ENCODE measurements at places on chromosomes 16 and 17.
A peak's percentile ranks its signal among the peaks of the same experiment; 100 is the strongest.

DNA sequence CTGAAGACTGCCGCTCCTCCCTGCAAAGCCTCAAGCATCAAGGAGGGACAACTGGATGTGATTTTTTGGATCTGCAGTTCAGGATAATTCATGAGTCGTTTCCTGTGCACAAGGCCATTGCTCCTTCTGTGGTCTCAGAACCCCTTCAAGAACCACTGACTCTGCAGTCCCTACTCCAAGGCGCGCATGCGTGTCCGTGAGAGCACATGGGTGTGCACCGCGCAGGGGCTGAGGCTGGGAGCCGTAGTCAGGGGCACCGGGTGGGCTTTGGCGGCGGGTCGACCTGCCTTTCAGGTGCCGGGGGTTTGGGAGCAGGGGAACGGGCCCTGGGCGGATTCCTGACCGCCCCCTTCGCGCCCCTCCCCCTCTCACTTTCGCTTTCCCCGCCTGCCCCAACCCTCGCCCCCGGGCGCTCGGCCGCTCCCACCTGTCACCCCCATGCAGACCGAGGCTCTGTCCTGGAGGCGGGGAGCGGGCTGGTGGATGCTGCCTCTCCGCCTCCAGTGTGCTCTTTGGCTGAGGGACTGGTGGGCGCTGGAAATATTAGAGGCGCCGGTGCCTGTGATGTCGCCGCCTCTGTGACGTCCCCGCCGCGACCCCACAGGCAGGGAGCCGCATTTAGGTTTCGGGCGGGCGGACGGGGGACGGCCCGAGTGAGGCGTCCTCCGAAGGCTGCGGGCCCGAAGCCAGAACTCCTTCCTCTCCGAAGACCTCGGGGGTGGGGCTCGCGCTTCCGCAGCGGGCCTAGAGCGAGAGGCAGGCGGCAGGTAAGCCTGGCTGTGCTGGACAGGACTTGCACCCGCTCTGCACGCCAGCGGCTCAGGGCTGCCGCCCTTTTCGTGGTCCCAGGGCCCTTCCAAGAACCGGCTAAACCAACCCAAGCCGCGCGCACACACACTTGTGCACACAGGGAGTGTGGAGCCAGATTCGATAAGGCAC lies at the start of gene SPATA32:
Gene SPATA32 (minus strand): TSS at position 518 of the 939 bp plus-strand sequence. CDS start 78 bp downstream, at position 440.
- no peak for DNase-seq

DNA sequence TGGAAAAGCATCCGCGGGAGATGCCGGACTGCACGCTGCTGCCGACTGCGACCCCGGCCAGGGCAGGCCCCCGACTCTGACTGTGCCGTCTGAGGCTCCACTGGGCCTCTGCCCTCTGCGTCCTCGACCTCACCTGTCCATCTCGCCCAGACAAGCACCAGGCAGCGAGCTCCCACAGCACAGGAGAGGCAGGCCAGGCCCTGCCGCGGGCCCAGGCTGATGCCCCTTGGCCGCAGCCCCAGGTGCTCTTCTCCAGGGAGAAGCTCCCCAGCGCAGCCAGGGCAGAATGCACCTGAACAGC lies 98.1 kb upstream of the DNAH17 start:
- no peak for DNase-seq

DNA sequence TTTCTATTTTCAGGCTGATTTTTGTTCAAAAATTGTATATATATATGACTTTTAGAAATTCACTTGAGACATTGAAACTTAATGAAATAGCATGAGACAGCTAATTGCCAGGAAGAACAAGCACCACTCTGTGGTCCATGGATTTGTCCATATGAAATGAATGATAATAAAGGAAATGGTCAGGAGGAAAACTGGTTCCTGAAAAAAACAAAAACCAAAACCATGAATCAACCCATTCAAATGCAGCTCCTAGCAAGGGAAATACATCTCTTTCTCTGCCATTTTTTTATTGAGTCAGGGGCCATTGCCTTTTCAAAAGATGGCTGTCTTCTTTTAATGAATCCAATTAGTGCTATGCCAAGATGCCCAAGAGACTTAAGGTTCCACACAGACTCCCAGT lies 230.7 kb downstream of the SLC39A11 start:
- no peak for DNase-seq

GRCh38 chr17:30458371-30458770 lies 18.8 kb upstream of the GOSR1 start:
- DNase-seq, result no peak

DNA sequence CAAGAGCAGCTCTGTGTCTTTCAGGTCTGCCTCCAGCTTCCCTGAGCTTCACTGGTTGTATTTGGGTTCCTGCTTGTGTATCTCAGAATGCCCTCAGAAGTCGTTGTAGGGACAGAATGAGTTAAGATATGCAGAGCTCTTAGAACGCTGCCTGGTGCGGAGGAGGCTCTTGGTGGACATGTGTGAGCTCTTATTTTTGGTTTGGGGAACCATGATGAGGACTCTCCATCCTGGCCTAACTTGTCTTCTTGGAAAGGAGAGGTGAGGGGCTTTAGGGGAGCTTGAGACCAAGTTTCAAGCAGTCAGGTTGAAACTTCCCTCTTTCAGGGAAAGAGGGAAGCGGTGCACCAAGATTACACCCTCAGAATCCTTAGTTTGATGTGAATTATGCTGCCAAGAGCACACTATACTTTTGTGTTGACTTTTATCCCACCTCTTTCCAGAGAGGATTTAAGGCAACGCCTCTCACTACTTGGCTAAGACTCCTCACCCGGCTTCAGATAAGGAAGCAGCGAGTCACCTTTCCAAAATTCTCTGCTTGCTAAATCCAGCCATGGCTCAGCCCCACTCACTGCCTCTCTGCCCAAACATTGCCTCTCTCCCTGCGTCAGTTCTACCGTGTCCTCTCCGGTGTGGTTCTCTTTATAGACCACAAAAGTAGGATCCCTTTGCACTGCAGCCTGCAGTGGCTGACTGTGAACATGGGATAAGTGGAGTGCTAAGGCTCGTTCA lies 12.7 kb downstream of the CDK5RAP3 start:
- no peak for DNase-seq

DNA sequence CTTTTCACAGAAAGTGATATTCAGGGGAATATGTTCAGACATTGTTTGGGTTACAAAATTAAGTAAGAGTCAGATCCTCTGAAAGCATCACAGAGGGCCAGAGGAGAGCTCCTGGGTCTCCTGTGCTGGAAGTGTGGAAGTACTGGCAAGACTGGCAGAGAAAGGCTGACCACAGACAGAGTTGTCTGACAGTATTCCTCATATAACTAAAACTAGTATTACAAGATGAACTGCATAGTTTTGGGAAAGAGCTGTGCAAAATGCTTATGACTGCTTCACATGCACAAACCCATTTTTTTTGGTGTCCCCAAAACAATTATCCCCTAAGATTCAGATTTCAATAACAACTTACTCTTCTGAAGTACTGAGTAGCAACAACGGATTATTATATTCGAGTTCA lies 35.2 kb downstream of the N4BP1 start:
- DNase-seq, result no peak

DNA sequence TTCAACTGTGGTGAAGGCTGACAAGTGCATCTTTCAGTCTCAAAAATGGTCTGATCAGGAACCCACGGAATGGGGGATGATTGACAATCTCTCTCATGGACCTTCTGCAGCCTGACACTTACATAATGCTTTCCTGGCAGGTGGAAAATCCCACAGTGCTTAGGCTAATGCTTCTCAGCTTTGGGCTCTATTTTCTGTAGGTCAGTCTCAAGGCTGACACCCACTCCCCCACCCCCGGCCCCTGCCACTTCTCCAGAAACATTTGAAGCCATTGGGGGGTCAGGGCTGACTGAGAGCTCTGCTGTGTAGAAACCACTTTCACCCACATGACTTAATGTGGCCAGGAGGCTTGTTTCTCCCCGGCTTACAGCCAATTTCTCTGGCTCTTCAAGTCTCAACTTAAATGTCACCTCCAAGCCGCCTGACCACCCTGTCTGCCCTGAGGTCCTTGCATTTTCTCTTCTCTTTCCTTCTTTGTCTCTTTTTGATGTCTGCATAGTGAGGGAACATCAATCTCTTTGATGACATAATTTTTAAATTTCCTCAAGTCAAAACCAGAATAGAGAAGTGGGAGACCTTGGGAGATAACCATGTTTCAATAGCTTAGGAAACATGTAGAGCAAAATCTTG lies 16.7 kb upstream of the IRF8 start:
- DNase-seq, result no peak

DNA sequence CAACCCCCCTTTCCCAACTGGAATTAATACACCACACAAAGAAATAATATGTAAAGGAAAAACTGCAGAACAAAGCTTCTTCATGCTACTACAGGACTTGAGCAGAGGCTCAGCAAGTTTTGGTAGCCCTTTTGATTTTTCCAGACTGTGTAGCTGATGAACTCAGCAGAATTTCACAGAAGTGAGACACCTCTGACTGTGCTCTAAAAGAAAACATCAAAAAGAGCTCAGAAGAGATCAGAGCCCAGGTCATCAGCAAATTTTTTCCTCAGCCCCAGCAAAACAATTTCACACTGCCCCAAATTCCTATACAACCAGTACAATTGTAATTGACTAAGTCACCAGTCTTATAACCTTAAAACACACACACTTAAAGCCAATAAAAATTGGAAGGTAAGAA lies 38.0 kb downstream of the TTC19 start:
- DNase-seq, result no peak

DNA sequence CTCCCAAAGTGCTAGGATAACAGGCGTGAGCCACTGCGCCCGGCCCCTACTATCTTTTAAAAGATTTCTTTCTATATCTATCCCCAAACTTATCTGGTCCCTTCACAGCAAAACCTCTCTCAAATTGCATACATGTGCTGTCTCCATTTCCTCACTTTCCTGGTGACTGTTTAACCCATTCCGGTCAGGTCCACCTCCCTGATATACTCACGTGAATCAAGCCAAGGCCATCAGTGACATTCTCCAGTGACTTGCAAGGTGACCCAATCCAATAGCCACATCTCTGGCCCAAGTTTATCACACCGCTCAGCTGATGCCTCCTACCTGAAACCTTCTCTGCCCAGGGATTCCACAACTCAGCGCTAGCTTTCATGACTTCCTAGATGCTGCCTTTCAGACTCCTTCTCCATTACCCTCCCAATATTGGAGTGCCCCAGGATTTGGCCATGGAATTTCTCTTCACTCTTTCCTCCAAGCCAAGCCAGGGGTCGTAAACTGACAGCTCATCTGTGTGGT lies 1.4 kb upstream of the CTCF start:
- no peak for DNase-seq

DNA sequence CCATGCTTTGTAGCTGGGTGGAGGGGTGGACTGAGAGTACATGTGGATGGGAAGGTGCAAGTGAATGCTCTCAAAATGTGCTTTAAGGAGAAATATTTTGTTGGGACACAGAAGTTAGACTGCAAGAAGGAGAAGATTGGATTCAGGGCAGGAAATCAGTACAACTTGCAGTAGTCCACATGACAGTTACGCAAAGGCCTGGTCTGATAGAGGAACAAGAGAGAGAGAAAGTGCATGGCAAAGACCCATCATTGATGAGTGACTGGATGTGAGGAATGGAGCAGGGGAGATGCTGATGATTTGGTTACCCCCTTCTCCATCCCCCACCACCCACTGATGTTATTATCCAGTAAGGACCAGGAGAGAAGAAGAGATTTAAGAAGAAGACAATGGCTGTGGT lies 472.8 kb downstream of the MAF start:
- no peak for DNase-seq

GRCh38 chr17:16491131-16491702 lies 776 bp downstream of the LRRC75A start:
- DNase-seq, result no peak

DNA sequence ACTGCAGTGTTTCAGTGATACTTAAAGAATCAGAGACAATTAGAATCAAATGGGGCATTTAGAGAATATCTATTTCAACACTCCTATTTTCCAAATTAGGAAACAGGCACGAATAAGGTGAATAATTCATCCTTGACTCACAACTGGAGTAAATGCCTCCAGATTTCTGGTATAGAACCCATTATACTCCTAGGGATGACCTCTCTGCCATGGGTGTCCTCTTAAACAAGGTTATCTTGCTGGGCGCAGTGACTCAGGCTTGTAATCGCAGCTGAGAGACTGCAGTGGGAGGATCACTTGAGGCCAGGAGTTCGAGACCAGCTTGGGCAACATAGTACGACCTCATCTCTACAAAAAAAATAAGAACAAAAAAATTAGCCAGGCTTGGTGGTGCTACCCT lies 139.8 kb upstream of the ELAC2 start:
- no peak for DNase-seq

GRCh38 chr17:42286411-42287221 lies 1.7 kb upstream of the STAT5A start:
- DNase-seq, result no peak

GRCh38 chr17:38980490-38981217 lies 13.5 kb upstream of the FBXO47 start:
- peak; percentile 16 for DNase-seq

- DNase-seq, result no peak
Observed at GRCh38 chr16:8959921-8960787, 3.6 kb downstream of the USP7 start.

DNA sequence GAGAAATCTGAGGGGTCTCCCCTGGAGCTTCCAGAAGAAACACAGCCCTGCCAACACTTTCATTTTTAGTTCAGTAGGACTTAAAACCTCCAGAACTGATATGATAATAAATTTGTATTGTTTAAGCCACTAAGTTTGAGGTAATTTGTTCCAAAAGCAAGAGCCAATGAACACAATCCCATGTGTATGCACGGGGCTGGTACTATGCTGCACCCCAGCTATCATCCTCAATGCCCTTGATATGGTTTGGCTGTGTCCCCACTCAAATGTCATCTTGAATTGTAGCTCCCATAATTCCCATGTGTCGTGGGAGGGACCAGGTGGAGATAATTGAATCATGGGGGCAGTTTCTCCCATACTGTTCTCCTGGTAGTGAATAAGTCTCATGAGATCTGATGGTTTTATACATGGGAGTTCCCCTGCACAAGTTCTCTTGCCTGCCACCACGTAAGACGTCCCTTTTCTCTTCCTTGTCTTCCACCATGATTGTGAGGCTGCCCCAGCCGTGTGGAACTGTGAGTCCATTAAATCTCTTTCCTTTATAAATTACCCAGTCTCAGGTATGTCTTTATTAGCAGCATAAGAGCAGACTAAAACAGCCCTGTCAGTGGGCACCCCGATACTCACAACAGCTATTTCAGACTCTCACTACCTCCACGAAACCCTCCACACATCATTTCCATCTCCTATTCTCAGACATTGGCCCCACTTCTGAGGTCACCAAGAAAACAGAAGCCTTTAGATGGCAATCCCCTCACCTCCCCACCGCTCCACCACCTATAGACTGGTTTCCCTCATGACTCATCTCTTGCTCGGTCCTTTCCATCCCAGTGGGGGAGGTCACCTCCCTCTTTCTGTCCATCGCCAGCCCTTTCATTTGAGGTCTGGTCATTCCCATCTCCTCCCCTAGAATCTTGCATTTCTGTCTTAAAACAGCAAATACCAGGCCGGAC lies 8.9 kb upstream of the CACNG1 start:
- no peak for DNase-seq
